ENCODE measurements at places on chromosomes 4 and X.

- DNase-seq, result no peak
Measured at GRCh38 chr4:62168681-62169080, 968.6 kb downstream of the ADGRL3 start.

- DNase-seq, result no peak
Measured at GRCh38 chr4:47566969-47567368, 81.9 kb downstream of the ATP10D start.

DNA sequence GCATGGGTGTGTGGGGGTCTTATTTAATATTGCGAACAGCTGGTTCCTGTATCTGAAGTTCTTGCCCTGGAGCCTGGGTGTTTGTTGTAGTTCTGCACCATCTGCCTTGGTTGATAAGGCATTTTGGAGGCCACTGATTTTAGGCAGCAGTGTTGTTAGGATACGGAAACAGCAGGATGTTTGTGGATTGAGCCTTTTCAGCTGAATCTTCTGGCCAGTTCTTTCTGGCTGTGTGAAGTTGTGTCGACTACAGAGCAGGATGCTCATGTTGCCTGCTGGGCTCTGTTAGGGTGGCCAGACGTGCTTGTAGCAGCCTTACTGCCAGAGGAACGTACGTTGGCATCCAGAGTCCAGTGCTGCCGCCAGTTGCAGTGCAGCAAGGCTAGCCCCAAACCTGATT, 134.2 kb downstream of the PTTG2 start:
- no peak for DNase-seq

- no peak for DNase-seq
Measured at GRCh38 chr4:150723727-150724411, 141.9 kb downstream of the MAB21L2 start.

DNA sequence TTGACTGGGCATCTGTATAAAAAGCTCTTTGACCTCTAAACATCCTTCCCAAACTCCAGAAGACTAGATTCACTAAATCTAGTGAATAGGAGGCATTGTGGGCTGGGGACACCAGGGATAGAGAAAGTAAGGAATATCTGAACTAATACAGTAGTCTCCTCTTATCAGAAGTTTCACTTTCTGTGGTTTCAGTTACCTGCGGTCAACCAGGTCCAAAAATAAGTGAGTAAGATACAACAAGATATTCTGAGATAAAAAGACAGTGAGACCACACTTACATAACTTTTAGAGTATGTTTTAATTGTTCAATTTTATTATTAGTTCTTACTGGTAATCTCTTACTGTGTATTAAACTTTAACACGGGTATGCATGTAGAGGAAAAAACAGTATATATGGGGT, 376.5 kb downstream of the HNRNPD start:
- no peak for DNase-seq

Data from midbrain (tissue), 1 donor.